ENCODE measurements at places on chromosomes 4 and X.

- DNase-seq = no peak
Measured at GRCh38 chrX:1273896-1274295, 5.3 kb downstream of the CSF2RA start.

DNA sequence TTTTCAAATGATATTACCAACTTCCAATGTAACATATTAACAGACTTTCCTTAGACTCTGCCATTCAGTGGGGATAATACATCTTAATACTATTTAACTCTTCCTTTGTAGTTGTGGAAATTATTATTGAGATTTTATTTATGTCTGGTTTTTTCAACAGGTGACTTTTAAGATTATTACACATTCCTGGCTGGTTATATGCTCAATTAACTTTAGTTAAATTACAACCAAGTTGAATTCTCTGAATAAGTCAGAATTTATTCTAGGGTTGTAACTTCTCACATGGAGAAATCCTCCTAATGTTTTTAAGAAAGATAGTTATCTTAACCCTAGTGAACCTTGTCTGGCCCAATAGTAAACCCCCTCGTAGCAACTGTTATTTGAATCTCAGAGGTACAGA, 107.3 kb downstream of the SLC10A6 start:
- no peak for DNase-seq

DNA sequence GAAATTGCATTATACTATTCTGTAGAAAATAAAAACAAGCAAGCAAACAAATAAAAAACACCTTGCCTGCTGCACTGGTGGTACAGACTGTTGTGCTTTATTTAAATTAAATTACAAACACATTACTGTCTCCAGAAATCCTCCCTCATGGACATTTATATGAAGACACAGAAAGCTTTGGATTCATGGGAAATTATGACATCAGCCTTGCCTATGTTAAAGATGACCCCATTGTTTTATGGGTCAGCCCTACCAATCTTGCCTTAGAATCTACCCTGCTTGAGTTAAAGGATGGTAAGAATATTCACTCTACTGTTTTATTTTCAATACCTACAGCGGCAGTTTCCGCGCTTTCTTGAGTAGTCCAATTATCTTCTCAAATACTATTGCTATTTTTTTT, 1379.9 kb downstream of the TECRL start:
- DNase-seq = no peak

GRCh38 chrX:48589482-48590162, 7.7 kb upstream of the WDR13 start:
- no peak for DNase-seq

- DNase-seq = no peak
Measured at GRCh38 chr4:101682946-101683345, 107.6 kb upstream of the BANK1 start.

DNA sequence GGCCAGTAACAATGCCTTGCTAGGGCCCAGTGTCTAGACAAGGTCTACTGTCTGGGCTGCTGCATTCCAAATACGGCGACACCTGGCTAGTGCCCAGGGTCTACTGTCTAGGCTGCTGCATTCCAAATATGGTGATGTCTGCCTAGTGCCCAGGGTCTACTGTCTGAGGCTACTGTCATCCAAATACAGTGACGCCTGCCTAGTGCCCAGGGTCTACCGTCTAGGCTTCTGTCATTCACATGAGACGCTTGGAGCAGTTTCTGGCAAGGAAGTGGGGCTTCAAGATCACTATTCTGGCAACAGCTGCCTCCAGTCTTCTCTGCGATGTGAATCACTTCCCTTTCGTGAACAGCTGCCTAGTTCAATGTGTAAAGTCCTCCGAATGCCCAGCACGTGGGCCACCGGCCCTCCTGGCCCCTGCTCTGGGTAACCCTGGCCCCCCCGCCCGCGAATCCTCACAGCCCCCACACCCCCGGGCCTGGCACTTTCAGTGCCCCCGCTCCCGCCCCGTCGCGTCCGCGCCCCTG, 12.7 kb downstream of the ACOX3 start:
- DNase-seq = no peak

DNA sequence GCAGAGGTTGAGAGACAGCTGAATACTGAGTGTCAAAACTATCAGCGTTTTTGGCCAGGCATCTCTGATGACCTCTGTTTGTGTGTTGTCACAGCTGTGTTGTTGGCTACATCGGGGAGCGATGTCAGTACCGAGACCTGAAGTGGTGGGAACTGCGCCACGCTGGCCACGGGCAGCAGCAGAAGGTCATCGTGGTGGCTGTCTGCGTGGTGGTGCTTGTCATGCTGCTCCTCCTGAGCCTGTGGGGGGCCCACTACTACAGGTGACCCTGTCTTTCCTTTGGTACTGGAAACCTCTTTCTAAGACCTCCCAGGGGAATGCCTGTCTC, 86.9 kb downstream of the EGF start:
- DNase-seq = no peak

- no peak for DNase-seq
Measured at GRCh38 chrX:41308884-41309647, 24.9 kb upstream of the DDX3X start.

GRCh38 chrX:107968623-107969022, 13.5 kb downstream of the TEX13B start:
- no peak for DNase-seq

DNA sequence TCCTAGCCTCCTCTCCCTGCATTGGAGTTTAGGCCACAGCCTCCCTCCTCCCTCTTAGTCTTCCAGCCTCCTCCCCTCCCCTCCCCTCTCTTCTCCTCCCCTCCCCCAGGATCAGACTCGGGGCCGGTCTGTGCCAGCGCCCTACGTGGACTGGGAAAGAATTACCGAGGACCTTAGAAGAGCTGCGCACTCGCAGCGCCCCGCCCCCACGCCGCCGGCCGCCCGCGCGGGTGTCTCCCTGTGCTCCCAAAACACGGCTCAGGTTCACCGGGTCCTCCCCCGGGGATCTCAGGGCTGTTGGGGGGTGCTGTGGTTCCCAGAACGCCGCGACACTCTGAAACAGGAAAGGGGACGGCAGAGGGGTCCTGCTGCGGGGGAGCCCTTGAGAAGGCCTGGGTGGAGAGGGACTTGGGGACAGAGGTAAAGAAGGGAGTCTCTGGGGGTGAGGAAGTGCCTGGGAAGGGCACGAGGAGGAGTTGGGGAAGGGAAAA, 122.3 kb upstream of the TBL1X start:
- peak; percentile 77 for DNase-seq

DNA sequence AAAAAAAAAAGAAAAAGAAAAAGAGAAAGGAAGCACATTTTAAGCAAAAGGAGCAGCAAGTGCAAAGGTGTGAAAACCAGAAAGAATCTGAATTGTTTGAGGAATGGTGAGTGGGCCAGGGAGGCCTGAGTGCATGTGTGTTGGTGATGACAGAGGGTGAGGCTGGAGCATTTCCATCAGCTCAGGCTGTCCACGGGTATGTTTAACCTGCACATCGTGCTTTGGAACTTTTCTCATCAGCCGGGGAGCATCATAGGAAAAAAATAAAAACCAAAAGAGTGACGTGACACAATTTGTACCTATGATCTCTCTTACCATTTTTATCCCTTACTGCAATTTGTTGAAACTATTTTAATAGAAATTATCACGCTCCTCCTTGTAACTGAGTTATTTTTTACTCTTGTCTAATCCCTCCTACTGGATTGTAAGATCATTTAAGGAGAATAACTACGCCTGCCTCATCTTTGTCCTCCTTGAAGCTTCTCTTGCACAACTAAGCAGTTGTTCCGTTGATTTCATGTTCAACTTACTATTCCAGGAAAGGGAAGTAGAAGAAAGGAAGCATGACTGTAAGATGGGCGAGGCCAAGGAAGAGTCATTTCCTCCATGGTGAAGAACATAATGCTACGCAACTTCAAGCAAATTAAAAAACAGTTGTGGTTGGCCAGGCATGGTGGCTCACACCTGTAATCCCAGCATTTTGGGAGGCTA, 7.0 kb downstream of the PALLD start:
- no peak for DNase-seq

DNA sequence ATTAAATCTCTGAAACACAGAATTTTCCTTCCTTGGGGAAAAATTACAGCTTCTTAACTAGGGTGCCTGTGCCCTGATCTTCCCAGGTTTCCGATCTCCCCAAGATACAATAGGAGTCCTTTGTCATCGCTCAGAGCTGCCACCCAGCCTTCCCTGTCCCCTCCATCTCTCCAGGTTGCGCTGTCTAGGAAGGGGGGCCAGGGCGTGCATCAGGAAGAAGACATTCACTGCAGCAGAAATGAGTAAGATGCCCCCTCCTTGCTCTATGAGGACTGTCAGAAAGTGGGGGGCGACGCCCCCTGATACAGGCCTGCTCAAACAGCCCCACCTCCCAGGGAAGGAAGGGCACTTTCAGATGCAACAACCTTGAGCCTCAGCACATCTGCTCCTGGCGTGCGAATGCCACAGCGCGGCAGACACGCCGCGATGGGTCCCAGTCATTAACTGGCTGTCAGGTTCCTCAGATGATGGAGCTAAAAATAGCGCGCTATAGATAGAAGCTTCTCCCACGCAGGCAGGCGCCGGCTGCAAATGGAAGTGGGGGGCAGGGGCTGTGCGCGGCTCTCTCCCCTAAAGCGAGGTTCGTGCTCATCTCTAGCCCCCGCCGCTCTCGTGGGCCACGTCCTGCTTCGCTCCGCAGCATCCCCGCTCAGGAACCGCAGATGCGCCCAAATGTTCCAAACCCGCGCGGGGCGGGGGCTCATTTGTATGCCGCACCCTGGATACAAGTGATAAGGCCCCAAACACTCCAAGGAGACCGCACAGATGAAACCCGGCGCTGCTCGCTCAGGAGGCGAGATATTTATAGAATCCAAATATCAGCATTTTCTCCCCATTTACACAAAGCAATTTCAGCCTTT, 57.6 kb upstream of the LGI2 start:
- DNase-seq = peak; percentile 57

GRCh38 chr4:112916868-112917267, 132.6 kb upstream of the ANK2 start:
- no peak for DNase-seq

GRCh38 chrX:47297874-47298273, 65.1 kb downstream of the USP11 start:
- DNase-seq = no peak

DNA sequence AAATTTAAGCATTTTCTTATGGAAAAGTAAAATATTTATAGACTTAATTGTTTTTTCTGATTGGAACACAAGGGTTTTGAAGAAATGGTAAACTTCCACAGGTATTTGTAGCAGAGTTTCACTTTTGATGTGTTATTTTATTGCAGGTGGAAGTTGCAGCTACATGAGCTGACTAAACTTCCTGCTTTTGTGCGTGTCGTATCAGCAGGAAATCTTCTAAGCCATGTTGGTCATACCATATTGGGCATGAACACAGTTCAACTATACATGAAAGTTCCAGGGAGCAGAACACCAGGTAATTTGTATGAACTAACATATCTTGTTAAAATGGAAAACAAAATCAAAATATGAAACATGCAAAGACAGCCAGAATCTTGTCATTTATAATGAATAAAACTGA, 117.4 kb downstream of the DIPK2B start:
- no peak for DNase-seq

DNA sequence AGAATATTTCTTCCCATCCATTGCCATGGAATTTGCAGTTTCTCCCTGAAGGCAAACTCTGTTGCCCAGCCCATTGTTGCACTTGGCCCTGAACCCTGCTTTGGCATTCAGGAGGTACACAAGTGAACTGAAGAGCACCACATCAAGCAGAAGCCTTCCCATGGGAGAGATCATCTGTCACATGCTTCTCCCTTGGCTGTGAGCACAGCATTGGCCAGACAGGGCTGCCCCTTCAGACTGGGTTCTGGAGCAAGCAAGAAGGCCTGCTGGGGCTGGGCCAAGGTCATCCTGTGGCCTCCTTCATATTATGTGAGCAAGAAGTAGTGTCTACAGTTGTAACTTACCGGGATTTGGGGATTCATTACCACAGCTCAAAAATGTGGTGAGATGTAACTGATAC, 22.7 kb downstream of the SCML1 start:
- DNase-seq = no peak

- no peak for DNase-seq
Measured at GRCh38 chr4:36325499-36325898, 44.1 kb downstream of the DTHD1 start.

DNA sequence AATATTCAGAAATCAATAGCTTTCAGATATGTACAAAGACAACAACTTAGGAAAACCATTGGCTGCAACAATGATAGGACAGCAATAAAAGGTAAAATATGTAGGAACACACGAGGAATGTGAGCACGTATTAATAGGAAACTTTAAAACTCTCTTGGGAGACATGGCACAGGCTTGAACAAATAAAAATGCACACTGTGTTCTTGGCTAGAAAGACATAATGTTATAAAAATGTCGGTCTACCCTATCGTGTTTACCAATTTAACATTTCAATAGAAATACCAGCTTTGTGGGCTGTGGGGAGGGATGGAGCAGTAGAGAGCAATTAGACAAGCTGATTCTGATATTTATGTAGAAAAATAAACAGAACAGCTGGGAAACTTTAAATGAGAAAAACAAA, 69.0 kb upstream of the FAM9B start:
- DNase-seq = no peak

GRCh38 chr4:120680647-120681228, 241.8 kb downstream of the PRDM5 start:
- DNase-seq = no peak

GRCh38 chr4:42329421-42329820, 67.9 kb upstream of the SHISA3 start:
- DNase-seq = no peak

DNA sequence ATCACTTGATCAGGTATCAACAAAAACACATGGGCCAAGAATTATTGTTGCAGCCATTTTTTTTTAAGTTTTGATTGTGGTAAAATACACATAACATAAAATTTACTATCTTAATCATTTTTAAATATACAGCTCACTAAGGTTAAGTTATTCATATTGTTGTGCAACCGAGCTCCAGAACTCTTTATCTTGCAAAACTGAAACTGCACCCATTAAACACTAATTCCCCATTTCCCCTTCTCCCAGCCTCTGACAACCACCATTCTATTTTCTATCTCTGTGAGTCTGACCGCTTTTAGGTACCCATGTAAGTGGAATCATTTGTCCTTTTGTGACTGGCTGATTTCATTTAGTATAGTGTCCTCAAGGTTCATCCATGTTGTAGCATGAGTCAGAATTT, 126.2 kb upstream of the NDP start:
- no peak for DNase-seq

DNA sequence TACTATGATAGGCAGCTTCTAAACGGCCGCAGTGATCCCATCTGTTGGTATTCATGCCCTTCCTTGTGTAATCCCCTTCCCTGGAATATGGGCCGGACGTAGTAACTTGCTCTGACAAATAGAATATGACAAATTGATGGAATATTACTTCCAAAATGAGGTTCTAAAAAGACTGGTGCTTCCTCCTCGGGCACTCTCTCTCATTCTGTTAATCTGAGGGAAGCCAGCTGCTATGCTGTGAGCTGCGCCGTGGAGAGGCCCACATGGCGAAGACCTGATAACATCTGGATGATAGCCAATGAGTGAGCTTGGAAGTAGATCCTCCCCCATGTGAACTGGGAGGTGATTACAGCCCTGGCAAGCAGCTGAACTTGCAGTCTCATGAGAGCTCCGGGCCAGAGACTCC, 27.2 kb upstream of the SLC25A4 start:
- no peak for DNase-seq

- DNase-seq = no peak
Measured at GRCh38 chrX:18491587-18492340, 66.4 kb downstream of the CDKL5 start.

All from head of caudate nucleus (tissue), 42 donors.